Astrocyte (in vitro differentiated cells and primary cell): ENCODE measurements at places on chromosomes 1 and 21. TPM values are rescaled to one million over a fixed set of nuclear protein-coding genes. Genes with fewer than 3 reads are reported as not detected.

- H3K4me3 ChIP-seq: no peak overlapping the region
- H3K27ac ChIP-seq: no peak overlapping the region
- peaks cover 40% of the 10 kb centered on the region for H3K27me3 ChIP-seq
- H3K36me3 ChIP-seq: no peaks in the 10 kb centered on the region
- no peaks in the 10 kb centered on the region for H3K4me1 ChIP-seq
- no peak for DNase-seq
Observed at GRCh38 chr1:61322769-61323168, 240.4 kb downstream of the NFIA start.

DNA sequence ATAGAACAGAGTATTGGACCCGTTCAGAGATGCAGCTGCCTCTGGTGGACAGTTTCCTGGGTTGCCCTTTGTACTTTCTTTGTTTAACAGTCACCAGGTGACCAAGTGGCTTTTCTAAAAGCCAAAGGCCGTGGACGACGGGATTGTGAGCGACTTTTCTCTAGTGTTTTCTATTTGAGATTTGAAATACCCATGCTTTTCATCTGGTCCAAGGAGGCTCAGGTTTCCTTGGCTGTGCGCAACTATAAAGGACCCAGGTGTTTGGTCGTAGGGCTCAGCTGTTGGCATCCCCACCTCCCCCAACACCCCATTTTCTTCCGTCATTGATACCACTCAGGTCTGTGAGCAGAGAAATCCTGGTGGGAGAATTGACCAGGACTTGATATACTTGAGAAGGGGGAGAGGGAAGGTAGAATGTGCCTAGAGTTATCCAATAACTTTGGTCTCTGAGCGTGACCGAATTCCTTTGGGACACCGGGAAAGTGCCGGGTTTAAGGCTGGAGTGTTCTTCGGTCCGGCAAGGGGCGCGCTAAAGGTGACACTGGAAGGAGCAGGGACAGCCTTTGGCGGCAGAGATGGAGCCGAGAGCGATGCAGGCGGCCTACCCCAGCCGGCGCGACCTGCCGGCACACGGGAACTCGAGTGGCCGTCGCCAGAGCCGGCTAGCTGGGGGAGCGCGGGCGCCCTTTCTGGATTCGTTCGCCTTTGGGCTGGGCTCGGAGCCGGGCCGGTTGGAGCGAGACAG, 83.4 kb upstream of the BMP8A start:
- H3K27me3 ChIP-seq: no peaks in the 10 kb centered on the region
- DNase-seq: no peak
- H3K4me3 ChIP-seq: peak overlapping the region; percentile 66
- H3K4me1 ChIP-seq: peaks cover 74% of the 10 kb centered on the region
- peaks cover 7% of the 10 kb centered on the region for H3K36me3 ChIP-seq

DNA sequence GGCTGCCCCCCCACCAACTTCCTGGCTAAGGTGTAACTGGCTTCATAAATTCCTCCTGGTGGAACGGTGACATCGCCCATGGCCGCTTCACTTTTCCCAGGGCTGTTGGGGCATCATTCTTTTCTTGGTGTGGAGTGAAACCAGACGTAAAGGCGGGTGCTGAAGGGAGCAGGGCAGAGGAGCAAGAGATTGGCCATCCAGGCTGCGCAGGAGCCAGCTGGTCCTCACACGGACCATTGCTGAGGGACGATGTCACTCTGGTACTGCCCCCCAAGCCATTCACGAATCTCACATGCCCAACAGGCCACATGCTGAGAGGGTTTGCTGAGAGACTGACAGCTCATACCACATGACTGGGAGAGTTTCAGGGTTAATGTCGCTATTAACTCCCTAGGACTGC, 10.5 kb upstream of the PKP1 start:
- DNase-seq: no peak
- H3K4me1 ChIP-seq: peaks cover 30% of the 10 kb centered on the region
- H3K27me3 ChIP-seq: no peaks in the 10 kb centered on the region

CHIA gene
- not detected in 2 replicates for total RNA-seq
